ENCODE measurements at places on chromosomes 5 and 9.

- DNase-seq = no peak
These were observed 501.8 kb downstream of the ENC1 start for GRCh38 chr5:74138721-74139120.

GRCh38 chr9:94498801-94499453, 56.0 kb upstream of the PCAT7 start:
- DNase-seq = no peak

GRCh38 chr5:116573702-116574366, 789 bp downstream of the SEMA6A start:
- DNase-seq = no peak

GRCh38 chr9:6152788-6153187, 62.8 kb upstream of the IL33 start:
- no peak for DNase-seq

- no peak for DNase-seq
These were observed 13.6 kb downstream of the CDC42SE2 start for GRCh38 chr5:131277447-131277846.

DNA sequence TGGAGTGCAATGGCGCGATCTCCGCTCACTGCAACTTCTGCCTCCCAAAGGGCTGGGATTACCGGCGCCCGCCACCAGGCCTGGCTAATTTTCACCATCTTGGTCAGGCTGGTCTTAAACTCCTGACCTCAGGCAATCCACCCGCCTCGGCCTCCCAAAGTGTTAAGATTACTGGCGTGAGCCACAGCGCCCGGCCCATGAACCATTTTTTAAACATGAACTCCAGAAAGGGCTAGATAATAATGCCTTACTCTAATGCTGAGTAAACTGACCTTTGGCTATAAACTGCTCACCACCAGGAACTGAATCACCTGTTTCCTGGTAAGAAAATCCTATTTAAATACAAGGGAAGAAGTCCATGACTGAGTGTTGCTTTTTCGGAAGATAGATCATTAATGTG, 23.2 kb upstream of the DAB2 start:
- no peak for DNase-seq

DNA sequence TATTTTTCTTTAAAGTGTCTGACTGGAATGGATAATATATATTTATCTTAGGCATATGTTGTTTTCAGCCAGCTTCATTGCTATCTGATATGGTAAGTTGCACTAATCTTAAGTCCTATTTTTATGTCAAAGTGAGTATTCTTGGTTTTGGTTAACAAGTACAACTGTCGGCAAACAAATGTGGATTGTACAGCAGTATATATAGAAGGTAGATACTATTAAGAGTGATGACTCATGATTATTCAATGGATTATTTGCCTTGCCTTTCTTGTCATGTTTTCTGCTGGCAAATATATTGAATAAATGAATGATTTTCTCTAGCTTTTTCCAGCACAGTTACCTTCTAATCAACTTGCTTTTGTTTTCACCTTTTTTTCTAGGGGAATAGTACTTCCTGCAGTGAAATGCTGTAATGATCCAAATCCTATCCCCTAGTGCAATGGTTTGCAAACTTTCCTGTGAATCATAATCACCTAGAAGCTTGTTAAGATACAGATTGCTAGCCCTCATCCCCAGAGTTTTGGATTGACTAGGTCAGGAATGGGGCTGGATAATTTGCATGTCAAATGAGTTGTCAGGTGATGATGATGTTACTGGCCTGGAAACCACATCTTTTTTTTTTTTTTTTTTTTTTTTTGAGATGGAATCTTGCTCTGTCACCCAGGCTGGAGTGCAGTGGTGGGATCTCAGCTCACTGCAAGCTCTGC, 60.8 kb upstream of the ARRDC3 start:
- DNase-seq = no peak

DNA sequence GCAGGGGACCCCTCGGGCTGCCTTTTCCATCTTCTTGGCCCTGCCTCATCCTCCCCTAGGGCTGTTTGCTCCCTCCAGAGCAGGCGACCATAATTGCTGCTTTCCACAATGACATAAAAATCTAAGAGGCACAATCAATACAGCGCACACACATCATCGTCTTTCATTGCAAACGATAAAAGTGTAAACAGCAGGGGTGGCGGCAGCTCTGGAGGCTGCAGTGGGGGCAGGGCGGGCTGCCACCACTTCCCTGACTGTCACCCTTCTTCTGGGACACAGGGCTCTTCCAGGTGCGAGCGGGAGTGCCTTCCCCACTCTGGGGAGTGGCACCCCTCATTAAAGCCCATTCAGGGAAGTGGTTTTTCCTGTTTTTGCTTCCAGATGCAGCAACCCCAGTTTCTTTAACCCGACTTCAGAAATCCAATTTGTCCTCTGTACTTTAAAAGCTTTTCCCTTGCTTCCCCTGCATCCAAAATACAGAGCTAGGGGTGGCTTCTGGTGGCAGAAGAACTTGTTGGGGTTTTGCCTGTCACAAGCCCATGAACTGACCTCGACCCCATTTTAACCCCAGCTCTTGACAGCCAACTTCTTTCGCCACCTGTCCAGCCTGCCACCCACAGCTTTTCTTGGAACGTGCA, 45.7 kb downstream of the TSPAN17 start:
- DNase-seq = no peak

- DNase-seq = no peak
These were observed 53.6 kb downstream of the SEMA4D start for GRCh38 chr9:89444274-89444673.

GRCh38 chr9:16501141-16501540, 369.3 kb downstream of the BNC2 start:
- no peak for DNase-seq

GRCh38 chr9:18606281-18606680, 132.3 kb downstream of the ADAMTSL1 start:
- DNase-seq = no peak

GRCh38 chr5:40672425-40672824, 7.3 kb upstream of the PTGER4 start:
- no peak for DNase-seq

DNA sequence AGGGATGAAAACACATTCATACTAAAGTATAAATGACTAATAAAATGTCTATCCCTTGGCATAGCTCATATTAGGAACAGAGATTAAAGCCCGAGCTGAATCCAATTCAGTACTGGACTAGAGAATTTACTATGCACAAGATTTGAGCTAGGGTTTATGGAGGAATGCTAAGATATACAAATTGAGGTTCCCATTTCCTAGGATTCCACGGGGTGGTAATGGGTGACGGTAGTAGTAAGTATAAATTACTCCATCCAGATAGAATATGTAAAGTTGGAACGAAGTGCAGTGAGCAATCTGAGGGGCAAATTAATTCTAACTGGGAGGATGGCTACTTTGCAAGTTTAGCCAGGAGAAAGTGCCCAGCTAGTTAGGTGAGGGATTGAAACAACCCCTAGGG, 156.5 kb downstream of the GAS1 start:
- no peak for DNase-seq

DNA sequence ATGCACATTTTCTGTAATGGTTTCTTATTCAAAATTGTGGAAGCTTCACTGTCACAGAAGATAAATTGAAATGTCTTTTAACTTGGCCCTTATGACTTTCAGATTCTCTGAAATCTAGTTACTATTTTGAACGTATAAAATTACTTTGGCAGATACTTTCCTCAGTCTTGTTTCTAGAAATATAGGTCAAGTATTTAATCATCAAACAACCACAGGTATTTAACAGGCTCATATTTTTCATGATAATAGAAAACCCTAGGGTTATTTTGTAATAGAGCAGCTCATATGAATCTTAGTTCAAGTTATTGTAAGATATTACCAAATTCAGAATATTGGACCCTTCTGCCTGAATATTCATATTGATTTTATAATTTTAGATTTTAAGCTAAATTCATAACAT, 236.0 kb upstream of the CDH18 start:
- DNase-seq = no peak

GRCh38 chr9:98523231-98523901, 185.4 kb downstream of the GABBR2 start:
- DNase-seq = no peak

GRCh38 chr9:89994988-89995613, 390.3 kb downstream of the GADD45G start:
- no peak for DNase-seq

All from NCI-H1694 treated with DMSO at 0.1 percent for 48 hours (cell line).